Right lung (tissue), 10 donors: ENCODE measurements at places on chromosomes 5 and 9. TPM values are rescaled to one million over a fixed set of nuclear protein-coding genes. Genes with fewer than 3 reads are reported as not detected.

Gene ACTBL2
- polyA plus RNA-seq = not detected

Gene ECSCR
- 64.3 TPM for polyA plus RNA-seq

Gene ALDH1A1
- polyA plus RNA-seq = 18.9 TPM

Gene FOXD4
- polyA plus RNA-seq = 0.33 TPM
